ENCODE measurements at places on chromosomes 1 and 21.

DNA sequence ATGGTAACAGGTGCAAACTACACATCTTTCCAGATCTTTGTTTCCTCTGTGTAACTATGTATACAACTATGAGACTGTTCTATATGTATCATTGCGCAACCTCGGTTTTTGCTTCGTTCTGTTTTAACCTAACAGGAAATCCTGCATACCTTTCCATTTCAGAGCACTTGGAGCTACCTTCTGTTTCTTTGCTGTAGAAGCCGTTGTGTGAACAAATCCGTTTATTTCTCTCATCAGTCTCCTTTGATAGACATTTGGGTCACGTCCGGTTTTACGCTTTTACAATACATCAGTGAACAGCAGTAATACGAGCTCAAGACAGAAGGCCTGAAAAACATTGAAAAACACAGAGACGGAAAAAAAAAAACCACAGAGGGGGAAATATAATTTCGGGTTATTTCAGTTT is 10.5 kb downstream of the ATP5IF1 start:
- peak; percentile 51 for DNase-seq

- DNase-seq: peak; percentile 38
These were observed 343.4 kb downstream of the MATN1 start for GRCh38 chr1:30379684-30380624.

DNA sequence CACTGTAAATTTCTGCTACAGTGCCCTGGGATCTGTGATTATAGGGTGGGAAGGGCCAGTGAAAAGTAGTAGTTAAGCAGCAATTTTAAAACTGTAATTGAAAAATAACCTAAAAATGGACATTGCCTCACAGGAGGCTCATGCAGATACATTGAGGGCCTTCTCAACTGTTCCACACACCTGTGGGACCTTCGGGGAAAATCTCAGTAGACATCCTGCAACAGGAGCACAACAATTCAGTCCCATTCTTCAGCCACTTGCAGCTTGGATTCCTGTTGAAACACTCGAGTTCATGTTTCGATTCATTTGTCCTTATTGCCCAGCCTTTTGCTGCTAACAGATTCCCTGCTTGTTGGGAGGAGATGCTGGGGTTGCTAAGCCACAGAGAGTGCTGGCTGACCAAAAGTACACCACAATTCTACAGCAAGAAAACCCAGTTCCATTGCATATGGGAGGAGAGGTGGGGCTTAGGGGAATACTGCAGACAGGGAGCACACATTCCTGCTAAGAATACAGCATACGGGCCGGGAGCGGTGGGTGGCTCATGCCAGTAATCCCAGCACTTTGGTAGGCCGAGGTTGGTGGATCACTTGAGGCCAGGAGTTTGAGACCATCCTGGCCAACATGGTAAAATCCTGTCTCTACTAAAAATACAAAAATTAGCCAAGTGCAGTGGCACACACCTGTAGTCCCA is 4.5 kb downstream of the TMCC2 start:
- no peak for DNase-seq

GRCh38 chr1:47650205-47650604 is 212.4 kb downstream of the FOXD2 start:
- DNase-seq: no peak

DNA sequence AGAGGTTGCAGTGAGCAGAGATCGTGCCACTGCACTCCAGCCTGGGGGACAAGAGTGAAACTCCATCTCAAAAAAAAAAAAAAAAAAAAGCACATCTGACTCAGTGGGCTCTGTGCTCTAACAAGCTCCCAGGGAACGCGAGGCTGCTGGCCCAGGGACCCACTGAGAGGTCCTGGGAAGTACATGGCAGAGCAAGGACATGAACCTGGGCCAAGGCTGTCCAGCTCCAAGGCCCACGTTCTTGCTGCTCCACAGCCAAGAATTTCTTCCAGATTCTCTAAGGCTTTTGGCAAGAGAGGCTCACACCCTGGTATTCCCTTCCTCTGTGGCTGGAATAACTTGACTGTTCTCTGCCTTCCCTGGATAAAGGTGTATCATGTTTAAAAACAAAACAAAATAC is 15.4 kb upstream of the AGTRAP start:
- DNase-seq: no peak

DNA sequence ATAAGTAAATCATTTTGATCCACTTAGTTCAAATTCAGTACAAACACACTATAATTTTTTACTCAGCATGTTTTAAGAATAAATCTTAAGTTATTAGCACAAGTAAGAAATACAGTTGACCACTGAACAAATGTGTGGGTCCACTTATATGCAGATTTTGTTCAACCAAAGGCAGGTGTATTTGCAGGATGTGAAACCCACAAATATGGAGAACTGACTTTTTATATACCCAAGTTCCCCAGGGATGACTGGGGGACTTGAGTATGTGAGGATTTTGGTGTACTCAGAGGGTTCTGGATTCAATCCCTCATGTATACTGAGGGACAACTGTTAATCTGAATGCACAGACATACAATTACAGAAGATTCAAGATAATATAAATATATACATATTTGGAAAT is 25.7 kb upstream of the ERICH3 start:
- no peak for DNase-seq

- DNase-seq: no peak
These were observed 50.4 kb upstream of the A3GALT2 start for GRCh38 chr1:33371334-33371733.

- DNase-seq: peak; percentile 22
These were observed 92.5 kb downstream of the SLC25A24 start for GRCh38 chr1:108107658-108108057.

GRCh38 chr21:37268186-37268503 is 1.0 kb upstream of the VPS26C start:
- no peak for DNase-seq

DNA sequence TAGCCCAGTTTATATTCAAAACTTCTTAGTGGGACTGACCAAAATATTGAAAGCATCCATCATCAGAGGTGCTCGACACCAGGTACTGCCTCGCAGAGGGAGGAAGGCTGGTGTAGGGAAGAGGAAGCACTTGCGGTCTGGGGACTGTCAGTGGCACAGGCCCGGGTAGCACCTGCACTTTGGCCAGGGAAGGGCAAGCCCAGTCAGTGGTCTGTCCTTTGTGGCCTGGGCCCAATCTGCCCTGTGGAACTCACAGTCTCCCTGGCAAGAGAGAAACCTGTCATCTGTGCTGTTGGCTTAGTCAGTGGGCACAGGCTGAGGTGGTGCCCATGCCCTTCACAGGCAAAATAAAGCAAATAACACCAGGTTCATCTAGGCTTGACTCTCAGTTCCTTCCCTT is 77.4 kb downstream of the SYT6 start:
- DNase-seq: no peak

GRCh38 chr1:221075911-221076310 is 196.7 kb downstream of the HLX start:
- no peak for DNase-seq

- no peak for DNase-seq
These were observed 44.3 kb downstream of the LAMC2 start for GRCh38 chr1:183230413-183230812.

- DNase-seq: no peak
These were observed 6.2 kb upstream of the KCNQ4 start for GRCh38 chr1:40777224-40777970.

DNA sequence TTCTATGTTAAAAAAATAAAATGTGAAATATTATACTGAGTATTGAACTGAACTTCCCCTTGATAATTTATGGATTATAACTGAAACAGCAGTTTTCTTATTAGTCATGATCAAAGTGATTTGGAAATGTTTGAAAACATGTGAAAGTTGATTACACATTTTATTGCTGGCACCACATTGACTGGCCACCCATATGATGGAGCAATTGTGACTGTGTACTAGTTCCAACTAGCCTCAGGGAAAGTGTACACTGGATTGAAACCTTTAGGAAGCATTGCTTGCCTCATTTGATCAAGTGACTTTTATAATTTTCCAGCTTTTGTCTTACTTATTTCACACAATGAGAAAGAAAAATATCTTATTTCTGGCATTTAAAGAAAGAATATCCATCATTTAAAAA is 128.0 kb upstream of the ADGRL2 start:
- DNase-seq: no peak

DNA sequence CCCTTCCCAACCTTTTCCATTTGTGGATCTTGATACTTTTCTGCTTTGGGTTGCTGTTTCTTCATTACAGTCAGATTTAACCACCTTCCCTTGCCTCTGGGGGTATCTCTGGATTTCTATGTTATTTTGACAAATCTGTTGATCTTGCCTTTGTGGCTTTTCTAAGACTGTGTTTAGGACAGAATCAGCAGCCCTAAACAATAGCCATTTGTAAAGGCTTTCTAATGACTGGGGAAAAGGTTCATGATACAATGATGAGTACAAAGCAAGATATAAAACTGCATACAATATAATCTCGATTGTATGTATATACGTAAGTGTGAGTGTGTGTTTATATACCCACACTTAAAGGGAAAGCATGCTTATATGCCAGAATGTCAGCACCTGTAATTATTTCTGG is 27.8 kb downstream of the FAM20B start:
- no peak for DNase-seq

DNA sequence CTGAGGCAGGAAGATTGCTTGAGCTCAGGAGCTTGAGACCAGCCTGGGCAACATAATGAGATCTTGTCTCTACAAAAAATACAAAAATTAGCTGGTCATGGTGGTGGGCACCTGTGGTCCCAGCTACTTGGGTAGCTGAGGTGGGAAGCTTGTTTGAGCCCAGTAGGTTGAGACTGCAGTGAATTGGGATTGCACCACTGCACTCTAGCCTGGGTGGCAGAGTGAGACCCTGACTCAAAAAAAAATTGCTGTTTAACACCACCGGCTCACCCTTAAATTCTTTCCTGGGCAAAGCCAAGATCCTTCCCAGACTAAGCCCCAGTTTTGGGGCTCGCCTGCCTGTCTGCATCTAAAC is 6.6 kb upstream of the NSUN4 start:
- no peak for DNase-seq

- no peak for DNase-seq
These were observed 121.4 kb downstream of the CCDC185 start for GRCh38 chr1:223514644-223515043.

GRCh38 chr1:247111700-247112478 is 7.7 kb upstream of the ZNF669 start:
- DNase-seq: no peak

GRCh38 chr21:42535602-42536171 is 22.0 kb downstream of the SLC37A1 start:
- DNase-seq: no peak

DNA sequence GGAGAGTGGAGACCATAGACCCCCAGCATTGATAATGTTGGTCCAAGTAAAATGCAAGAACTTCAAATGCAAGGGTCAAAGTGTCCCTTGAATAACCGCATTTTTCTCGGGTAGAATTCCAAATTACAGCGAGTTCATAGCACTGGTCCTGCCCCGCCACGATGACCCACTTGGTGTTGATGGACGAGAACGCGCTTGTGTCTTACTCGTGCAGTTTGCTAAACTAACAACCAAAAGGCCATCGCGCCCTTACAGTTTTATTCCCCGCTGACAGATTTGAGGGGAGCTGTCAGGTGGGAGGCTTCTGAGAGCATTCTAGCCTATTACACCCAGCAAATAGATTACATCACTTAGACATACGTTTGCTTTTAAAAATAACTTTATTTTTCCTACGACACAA is 17.3 kb upstream of the TSPEAR start:
- no peak for DNase-seq

DNA sequence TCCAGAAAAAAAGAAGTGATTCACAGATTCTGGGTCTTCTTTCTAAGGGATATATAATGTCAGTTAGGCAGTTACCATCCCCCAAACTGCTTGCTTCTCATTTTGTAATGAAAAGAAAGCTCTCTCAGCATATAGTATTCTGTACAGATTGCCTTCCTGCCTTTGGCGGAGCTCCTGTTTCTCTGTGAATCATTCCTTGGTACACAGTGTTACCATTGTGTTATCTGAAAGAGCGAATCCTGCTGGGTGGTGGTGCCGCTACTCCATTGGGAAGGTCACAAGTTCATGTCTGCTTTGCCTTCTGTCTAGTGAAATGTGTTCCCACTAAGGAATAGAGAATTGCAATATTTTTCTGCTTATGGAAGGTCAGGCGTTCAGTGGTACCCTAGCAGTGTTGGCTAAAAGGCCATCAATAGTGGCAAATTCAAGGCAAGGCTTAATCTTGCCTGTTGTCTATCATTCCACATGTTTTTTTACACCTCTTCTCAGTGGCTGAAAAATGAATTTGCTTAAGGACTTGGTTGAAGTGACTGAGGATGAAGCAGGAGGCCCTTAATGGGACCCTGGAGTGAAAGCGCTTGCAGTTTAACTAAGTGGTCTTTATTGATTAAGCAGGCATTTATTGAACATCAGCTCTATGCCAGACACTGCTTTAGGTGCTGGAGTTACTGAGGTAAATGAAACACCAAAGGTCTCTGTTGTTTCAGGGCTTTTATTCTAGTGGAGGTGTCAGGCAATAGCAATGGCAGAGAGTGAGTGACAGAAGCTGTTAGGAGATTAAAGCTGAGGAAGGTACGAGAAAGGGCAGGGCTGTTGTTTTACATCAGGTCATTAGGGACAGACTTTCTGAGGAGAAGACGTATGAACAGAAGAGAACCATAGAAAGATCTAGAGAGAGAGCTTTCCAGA is 186.7 kb downstream of the PDE4B start:
- no peak for DNase-seq

GRCh38 chr1:230109895-230110667 is 43.0 kb downstream of the GALNT2 start:
- no peak for DNase-seq

DNA sequence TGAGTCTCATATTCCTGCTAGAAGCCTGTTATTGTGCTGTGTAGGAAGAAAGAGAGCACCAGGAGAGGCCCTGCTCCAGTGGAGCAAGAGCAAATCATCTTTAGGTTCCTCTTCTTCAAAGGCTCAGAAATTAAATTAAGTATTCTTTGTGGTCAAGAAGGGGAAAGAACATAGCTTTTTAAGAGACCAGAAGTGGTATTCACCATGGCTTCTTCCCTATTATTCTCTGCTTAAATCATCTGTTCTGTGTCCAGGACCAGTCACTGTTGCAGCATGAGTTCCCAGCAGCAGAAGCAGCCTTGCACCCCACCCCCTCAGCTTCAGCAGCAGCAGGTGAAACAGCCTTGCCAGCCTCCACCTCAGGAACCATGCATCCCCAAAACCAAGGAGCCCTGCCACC is 1.1 kb downstream of the SPRR1B start:
- no peak for DNase-seq

- no peak for DNase-seq
These were observed 52.0 kb upstream of the RGS2 start for GRCh38 chr1:192756847-192757246.

GRCh38 chr1:116292929-116293725 is 79.9 kb upstream of the ATP1A1 start:
- DNase-seq: no peak

- DNase-seq: no peak
These were observed at the start of gene ZBTB7B for GRCh38 chr1:155002464-155003226. ZBTB7B (plus strand) TSS chr1:155002802; CDS start chr1:155014661, 11,859 bp downstream.

DNA sequence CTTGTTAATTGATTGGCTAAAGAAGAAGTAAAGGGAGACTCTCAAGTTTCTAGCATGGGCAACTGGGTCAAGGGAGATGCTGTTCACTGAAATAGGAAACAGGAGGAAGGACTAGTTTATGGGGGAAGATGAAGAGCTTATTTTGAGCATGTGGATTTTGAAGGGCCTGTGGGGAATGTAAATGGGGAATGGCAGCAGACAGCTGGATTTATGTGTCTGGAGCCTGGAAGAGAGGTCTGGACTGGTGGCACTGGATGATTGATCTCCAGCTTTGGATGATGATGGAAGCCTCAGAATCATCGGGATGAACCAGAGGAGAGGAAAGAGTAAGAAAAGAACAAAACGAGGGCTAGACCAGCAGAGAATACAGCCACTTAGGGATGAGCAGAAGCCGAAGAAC is 54.9 kb upstream of the ENAH start:
- no peak for DNase-seq
